ENCODE measurements at places on chromosomes 2 and 18.

DNA sequence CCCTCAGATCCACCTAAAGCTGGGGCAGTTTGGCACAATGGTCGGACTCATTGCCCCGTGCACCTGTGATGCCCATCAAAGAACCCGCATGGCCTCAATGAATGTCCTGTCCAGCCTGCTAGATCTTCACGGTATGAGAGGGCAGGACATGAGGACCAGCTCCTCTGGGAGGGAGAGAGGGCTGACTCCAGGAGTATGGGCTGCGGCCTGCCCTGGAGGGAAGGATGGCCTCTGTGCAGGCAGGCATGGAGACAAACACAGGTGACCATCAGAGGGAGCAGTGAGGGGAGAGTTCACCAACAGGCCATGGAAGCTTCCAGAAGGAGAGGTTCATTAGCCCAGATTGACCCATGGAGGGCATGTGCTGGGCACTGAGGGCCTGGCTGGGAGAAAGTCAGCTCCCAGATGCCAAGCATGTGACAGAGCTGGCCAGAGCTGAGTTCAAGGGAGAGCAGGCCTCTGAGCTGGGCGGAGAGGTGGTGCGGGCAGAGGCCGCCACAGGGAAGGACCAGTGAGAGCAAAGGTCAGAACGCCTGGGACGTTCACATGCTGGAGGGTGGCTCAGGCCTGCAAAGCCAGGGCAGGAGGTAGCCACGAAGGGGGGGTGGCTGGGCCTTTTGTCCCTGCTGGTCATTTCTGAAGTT lies 36.2 kb downstream of the HJURP start:
- DNase-seq, result no peak

- DNase-seq, result no peak
Observed at GRCh38 chr2:155997538-155997937, 335.0 kb downstream of the NR4A2 start.

DNA sequence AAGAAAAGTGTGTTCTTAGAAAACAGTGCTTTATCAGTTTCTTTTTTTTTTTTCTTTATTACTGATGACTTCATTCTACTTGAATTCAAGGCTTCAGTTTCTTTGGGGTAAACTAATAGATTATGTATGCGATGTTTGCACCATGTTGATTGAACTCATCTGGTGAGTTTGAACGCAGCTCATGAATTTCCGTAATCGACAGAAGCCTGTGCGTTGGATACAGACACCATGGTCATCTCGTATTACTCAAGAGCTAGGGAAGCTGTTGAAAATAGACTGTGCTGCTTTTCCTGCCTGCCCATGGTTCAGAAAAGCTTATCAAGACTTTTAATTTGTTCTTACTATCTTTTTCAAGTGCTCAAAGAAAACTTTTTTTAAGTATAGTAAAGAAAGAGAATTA lies 185.5 kb upstream of the NRP2 start:
- no peak for DNase-seq

DNA sequence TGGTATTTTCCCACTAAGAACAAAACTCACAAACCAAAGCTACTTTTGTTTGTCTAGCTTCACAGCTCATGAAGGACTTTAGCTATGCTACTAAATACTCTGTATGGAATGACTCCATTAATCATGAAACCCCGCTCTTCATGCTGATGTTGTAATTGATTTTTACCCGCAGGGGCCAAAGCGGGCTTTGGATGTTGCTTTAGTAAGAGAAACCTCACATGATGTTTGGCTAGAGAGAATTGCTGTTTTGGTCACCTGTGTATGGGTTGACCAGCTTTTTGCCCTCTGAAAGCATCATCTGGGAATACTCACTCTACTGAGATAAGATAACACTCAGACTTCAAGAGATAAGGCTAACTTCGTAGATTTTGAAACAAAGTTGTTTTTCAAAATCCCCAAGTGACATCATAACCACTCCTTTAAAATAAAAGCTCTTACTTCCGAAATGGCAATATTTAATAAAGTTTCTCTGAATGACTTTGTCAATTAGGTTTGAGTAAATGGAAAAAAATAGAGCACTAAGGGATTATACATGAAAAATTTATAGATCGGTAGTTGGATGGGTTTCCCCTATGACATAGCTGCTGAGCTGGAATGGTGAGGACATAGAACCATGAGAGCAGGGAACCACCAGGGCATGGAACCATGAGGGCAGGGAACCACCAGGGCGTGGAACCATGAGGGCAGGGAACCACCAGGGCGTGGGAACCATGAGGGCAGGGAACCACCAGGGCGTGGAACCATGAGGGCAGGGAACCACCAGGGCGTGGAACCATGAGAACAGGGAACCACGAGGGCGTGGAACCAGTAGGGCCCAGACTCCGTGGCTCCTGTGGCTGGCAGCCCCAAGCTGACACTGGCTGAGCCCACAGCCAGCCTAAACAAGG lies 31.9 kb downstream of the ACKR3 start:
- DNase-seq, result no peak

- DNase-seq, result no peak
Observed at GRCh38 chr18:46257366-46257765, 153.2 kb downstream of the HAUS1 start.

- peak; percentile 31 for DNase-seq
Observed at GRCh38 chr2:126657148-126657635, 1.2 kb downstream of the GYPC start.

DNA sequence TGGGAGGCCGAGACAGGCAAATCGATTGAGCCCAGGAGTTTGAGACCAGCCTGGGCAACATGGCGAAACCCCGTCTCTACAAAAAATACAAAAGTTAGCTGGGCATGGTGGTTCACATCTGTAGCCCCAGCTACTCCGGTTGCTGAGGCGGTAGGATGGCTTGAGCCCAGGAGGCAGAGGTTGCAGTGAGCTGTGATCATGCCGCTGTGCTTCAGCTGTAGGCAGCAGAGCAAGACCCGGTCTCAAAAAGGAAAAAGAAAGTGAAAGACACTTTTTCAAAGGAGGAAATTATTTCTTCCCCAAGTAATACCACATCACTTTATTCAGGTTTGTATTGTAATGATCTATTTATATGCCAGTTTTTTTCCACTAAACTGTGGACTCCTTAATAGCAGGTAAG lies 35.7 kb upstream of the TAF4B start:
- no peak for DNase-seq

GRCh38 chr18:40752316-40752715 lies 1202.7 kb upstream of the PIK3C3 start:
- no peak for DNase-seq

DNA sequence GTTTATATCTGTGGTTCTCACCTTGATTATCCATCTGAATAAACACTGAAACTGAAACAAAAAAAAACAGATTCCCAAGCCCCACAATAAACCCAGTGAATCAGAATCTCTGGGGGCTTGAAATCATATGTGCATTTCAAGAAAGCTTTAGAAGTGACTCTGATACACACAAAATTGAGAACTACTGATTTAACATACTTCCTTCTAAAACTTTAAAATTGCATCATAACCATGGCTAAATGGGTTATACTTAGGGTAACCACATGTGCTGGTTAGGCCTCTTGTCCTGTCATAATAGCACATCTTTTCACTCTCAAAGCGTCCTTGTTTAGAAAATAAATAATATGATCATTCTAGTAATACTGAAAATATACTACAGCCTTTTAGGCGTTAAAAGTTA lies 100.9 kb downstream of the ATAD2B start:
- DNase-seq, result no peak

- no peak for DNase-seq
Observed at GRCh38 chr18:46477425-46478011, 179.5 kb downstream of the LOXHD1 start.
